ENCODE measurements at places on chromosomes 4 and X.
A peak's percentile ranks its signal among the peaks of the same experiment; 100 is the strongest.

DNA sequence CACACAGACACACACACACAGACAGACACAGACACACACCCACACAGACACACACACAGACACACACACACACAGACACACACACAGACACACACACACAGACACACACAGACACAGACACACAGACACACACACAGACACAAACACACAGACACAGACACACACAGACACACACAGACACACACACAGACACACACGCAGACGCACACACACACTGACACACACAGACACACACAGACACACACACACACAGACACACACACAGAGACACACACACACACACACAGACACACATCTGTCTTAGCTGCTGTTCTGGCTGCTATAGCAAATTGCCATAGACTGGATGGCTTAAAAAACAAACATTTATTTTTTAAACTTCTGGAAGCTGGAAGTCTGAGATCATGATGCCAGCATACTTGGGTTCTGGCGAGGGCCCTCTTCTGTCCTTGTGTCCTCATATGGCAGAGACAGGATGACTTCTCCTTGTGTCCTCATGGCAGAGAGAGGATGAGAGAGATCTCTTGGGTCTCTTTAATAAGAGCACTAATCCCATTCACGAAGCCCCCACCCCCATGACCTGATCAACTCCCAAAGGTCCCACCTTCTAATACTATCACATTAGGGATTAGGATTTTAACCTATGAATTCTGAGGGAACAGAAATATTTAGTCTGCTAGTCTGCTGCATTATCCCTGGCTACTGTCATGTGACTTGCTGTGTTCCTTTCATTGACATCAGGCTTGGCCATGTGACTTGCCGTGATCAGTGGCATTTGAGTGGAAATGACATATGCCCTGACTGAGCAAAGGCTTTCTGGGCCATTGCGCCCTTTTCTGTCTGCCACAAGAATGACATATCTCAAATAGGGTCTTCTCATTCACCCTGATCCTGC, 32.7 kb upstream of the RASGEF1B start:
- DNase-seq: no peak

- DNase-seq: no peak
These were observed 151.0 kb downstream of the SH2D1A start for GRCh38 chrX:124497386-124497785.

DNA sequence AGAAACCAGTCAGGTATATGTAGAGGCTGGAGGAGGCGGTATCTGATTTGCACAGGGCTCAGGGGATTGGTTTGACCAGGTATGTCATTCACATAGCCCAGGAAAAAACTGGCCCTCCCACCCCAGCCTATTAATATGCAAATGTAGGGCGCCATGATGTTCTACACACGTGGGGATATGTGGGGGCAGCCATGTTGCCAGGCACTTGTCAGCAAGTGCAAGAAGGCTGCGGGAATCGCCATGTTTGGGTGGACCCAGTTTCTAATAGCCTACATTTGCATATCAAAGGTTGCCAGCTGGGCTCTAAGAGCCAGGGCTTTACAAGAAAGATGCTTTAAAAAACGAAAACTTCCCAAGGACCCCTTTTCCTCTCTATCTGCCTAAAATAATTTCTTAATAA, 335.1 kb downstream of the SMARCA1 start:
- no peak for DNase-seq

- no peak for DNase-seq
These were observed 198.7 kb downstream of the AFAP1 start for GRCh38 chr4:7740866-7741525.

DNA sequence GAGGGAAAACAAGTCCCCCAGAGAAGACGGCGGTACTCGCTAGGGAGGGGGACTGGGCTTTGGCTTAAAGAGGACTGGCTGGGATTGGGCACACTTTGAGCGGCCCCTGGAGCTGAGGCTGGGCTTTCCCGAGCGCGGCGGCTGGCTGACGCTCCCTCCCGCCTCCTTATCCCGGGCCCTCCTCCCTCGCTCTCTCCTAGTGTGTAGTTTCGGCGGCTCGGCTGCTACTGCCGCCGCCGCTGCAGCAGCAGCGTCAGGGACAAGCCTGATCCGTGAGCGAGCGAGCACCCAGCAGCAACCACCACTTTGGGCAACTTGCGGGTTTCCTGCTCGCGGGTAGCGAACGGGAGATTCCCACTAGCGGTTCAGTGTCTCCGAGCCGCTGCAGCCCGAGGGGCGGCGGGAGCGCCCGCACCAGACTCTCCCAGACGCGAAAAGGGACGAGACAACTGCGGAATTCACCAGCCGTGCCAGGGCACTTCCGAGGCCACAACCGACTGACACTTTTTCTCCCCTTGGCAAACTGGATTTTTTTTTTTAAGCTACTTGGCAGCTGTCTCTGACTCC, 632 bp upstream of the PCDH7 start:
- DNase-seq: peak; percentile 38

All from anterior cingulate cortex (tissue), 58 donors.